ENCODE measurements at places on chromosomes 5 and 9.
A peak's percentile ranks its signal among the peaks of the same experiment; 100 is the strongest.

GRCh38 chr5:148586796-148587195 lies 67.5 kb downstream of the HTR4 start:
- DNase-seq: no peak

- no peak for DNase-seq
Observed at GRCh38 chr9:121852651-121853616, 201.5 kb downstream of the DAB2IP start.

DNA sequence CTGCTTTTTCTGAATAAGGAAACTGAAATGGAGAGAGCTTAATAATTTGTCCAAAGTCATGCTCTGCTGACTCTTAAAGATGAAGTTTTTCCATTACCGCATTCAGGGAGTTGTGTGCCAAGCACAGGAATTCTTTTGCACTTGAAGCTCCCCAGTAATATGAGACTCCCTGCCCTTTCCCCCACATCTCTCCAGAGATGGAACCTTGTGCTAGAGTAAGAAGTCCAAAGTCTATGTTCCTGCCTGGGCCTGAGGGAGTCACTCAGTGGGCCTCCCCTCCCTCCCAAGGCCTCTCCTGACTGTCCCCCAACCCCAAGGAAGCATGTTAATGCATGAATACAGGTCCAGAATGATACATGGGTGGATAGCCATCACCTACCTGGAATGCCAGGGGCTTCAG lies 173.3 kb upstream of the SEMA6A start:
- DNase-seq: no peak

- DNase-seq: no peak
Observed at GRCh38 chr5:118778941-118779340, 209.4 kb downstream of the DTWD2 start.

DNA sequence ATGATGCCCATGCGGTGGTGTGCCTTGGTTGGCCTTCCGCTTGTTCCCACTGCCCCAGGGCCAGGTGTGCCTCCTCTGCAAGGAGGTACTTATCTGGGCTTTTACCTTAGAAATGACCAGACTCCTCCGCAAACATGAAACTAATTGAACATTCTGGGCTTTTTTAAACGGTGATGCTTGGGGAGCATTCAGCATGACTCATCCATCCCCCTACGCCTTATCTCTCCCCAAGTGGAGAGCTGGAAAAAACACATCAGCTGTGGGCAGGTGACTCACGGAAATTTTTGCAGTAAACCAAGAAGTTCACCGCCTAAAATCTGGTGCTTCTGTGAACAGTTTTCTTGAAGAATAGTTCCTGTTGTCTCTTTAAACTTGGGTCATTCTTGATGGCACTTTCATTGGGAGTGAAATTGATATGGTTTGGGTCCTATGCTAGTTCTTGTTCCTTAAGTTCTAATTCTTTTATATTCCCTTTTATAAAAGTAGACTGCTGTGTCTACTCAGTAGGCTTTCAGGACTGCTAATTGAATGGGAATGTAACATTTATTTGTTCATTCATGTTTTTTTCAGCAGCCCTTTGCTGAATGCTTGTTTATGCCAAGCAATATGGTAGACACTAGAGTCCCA lies 39.6 kb downstream of the SFXN1 start:
- DNase-seq: peak; percentile 61

DNA sequence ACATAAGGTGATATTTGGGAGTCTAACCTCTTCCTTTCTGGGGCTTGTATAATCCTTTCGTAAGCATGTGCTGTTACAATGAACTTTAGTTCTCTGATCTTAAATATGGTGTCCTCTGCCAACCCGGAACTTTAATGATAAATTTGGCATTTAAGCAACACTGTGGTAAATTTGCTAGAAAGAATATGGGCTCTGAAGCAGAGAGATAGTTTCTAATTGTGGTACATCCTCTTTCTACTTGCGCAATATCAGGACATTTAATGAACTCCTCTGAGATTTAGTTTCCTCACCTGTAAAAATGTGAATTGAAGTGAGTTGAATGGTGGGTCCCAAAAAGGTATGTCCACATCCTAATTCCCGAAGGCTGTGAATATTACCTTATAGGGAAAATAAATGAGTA lies 364.7 kb downstream of the CAAP1 start:
- DNase-seq: no peak

- no peak for DNase-seq
Observed at GRCh38 chr9:36987891-36988290, 46.2 kb downstream of the PAX5 start.

GRCh38 chr5:152505442-152506042 lies 100.5 kb upstream of the NMUR2 start:
- DNase-seq: no peak

DNA sequence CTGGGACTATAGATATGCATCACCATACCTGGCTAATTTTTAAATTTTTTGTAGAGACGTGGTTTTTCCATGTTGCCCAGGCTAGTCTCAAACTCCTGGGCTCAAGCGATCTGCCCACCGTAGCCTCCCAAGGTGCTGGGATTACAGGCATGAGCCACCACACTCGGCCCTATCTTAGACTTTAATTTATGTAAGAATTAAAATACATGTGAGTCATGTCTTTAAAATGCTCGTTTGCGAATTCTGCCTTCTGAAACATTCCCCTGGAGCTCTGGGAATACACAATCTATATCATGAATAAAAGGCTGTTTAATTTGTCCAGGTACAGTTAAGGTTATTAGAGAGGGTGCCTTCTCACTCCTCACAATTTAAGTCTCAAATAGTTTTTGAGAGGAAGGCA lies 32.8 kb downstream of the RHOBTB3 start:
- DNase-seq: no peak

- no peak for DNase-seq
Observed at GRCh38 chr5:160616712-160617497, 195.2 kb downstream of the PTTG1 start.

GRCh38 chr5:132750471-132751230 lies 3.4 kb downstream of the CCNI2 start:
- no peak for DNase-seq

DNA sequence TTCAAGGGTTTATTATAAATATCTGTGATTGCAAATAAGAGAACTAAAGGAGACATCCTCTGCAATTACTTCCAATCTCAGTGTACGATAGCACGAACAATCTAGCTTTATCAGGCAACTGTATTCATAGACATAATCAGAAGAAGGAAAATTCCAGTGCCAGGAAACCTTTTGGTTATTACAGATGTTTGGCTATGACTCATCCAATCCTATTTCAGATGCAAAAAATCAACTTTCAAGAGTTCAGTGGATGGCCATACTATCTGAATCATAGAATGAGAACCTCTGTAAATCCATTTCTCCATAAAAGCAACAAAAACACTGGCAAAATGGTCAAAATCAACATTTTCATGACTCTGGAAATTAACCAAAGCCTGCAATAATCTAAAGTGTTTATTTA lies 37.9 kb downstream of the GAS1 start:
- DNase-seq: no peak

DNA sequence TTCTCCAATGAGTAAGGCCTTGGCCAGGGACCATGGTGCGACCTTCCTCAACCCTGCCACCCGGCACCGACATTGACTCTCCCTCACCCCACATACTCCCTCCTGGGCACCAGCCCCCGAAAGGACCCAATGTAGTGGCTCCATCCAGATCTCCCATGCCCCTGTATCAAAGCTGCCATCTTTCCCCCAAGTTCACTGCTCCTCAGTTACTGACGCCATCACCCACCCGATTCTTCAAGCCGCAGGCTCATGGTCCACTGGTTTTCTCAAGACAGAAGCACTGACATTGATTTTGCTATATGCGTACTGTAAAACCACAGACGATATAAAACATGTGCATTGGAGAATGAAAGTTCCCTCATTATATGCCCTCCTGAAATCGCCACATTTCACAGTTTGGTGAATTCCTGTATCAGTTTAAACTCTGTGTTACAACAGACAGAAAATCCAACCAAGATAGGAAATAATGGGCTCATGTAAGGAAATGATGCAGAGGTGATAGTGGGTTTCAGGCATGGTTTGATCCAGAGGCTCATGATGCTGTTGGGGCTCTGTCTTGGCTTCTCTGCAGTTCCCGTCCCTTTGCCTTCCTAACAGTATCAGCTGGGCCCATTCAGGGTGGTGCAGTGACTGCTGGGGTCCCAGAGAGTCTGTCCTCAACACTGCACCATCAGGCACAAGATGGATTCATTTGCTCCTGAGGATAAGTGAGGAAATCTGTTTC lies 207.3 kb upstream of the IER5L start:
- no peak for DNase-seq

GRCh38 chr5:107813559-107813958 lies 142.8 kb upstream of the EFNA5 start:
- no peak for DNase-seq

- DNase-seq: no peak
Observed at GRCh38 chr9:137987244-137988030, 109.9 kb downstream of the CACNA1B start.

- no peak for DNase-seq
Observed at GRCh38 chr9:134912126-134912840, 5.4 kb downstream of the FCN1 start.

GRCh38 chr9:79120941-79121340 lies 450.8 kb upstream of the TLE4 start:
- no peak for DNase-seq

- no peak for DNase-seq
Observed at GRCh38 chr9:9305600-9305999, 1307.2 kb downstream of the PTPRD start.

GRCh38 chr5:140145256-140145655 lies 19.5 kb downstream of the IGIP start:
- DNase-seq: no peak

DNA sequence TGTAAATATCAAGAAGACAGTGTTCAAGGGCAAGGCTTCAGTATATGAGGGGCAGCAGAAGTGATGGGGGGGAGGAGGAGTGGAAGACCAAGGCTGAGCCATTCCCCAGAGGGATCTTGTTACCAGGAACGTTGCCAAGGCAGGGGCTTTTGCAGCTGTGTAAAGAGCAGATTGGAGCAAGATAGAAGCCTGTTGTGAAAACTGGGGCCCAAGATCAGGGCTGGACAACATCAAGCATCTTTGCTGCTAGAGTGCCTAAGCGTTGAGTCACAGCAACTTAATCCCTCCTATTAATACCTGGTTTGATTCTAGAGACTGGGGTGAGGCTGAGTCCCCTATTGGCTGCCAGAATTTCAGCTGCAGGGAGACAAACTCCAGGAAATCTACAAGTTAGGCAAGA lies 18.4 kb upstream of the ERCC6L2 start:
- no peak for DNase-seq

- DNase-seq: no peak
Observed at GRCh38 chr5:36521838-36522745, 84.3 kb upstream of the SLC1A3 start.

DNA sequence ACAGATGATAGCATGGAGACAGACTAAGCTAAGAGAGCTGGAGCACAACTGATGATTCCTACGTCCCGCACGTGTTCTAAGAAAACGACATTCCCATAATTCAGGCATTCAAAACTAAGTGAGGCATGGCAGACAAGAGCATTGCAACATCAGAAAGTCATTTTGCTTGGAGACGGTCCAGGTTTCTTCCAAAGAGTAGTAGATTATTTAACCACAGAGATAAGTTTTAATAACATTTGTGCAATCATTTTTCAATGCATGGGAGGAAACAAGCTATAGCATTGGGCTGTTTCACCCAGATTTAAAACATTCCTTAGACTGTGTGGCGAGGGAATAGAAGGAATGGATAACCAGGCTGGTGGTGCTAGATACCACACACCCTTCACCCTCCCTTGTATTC lies 117.2 kb downstream of the APBA1 start:
- DNase-seq: no peak

Data from stimulated activated CD8-positive, alpha-beta memory T cell treated with anti-CD3 and anti-CD28 coated beads, Interleukin-4, amount 100 ng/mL, for 1 hour (primary cell).